ENCODE measurements at places on chromosomes 5 and 9.
A peak's percentile ranks its signal among the peaks of the same experiment; 100 is the strongest.

- no peak for DNase-seq
Observed at GRCh38 chr5:67338421-67338820, 141.8 kb upstream of the CD180 start.

DNA sequence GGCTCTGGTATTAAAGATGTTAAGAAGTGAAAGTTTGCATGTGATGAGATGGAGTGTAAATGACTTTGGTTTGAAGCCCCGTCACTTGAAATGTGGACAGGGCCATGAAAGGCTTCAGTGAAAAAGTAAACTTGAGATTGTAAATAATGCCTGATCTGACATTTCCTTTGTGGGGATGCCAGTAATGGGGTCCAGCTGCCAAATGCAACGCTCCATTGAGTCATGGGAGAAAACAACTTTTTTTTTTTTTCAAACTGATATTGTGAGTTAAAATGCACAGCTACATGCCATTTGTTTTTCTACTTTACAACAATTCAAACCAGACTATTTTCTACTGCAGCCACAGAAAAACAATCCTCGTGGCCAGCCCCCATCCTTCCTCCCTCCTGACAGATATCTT lies 327.0 kb upstream of the TNC start:
- DNase-seq: no peak

GRCh38 chr9:18297056-18297841 lies 176.7 kb upstream of the ADAMTSL1 start:
- DNase-seq: peak; percentile 51

DNA sequence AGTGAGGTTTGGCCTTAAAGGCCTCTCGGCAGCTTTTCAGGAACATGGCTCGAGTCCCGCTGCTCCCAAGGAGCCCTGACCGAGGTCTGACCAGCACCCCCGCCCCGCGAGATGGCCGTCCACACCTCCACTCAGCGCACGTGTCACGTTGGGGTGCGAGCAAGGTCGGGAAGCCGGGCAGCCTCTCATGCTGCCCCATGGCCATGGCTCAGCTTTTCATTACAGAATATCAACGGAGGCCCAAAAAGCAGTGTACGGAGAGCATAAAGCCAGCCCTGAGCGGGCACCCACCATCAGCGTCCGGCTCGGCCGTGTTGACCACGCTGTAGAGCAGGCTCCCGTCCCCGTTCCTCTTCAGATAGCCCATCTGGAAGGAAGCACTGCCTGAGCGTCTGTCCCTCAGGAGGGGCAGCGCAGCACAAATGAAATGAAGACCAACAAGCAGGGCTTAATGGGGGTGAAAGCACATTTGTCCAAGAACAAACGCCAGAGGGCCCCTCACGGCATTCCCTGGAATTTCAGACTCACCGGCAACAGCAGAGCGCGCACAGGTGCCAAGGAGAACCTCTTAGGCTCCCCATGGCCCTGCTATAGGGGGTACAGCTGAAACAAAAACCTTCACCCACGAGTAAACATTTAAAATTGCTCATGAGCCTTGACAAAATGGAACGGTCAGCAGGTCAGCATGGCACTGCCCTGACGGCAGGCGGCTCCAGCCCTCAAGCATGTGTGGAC lies 11.6 kb downstream of the BRD9 start:
- DNase-seq: no peak

- peak; percentile 7 for DNase-seq
Observed at GRCh38 chr5:8726383-8727036, 819.4 kb downstream of the SEMA5A start.

DNA sequence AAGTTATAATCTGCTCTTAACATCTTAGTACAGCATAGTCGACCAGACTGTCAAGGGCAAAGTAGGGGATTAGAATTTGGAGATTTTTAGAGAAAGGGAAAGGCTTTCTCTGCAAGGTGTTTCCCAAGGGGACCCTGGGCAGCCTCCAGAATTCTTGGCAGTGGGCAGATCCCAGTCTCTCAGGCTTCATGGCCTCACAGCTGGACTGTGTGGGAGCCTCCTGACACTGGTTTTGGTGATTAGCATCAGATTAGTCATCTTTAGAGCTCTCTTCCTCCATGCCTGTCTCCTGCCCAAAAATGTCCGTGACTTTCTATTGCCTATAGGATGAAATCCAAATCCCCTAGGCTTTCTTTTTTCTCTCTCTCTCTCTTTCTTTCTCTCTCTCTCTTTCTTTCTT lies 370.7 kb downstream of the ZSWIM6 start:
- DNase-seq: no peak

DNA sequence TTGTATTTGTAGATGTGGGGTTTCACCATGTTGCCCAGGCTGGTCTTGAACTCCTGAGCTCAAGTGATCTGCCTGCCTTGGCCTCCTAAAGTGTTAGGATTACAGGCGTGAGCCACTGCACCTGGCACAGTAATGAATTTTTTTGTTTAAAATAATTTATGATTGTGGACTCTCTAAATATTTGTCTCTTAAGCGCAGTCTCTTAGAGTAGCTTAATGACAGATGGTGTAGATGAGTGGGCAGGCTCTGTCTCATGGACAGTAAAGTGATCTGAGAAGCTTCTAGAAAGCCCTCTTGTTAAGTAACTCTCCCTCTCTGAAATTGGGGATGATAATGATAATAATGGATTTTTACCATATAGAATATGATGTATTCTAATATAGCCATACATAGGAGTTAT lies 47.5 kb upstream of the KIAA1958 start:
- no peak for DNase-seq

- no peak for DNase-seq
Observed at GRCh38 chr5:88405783-88406182, 137.1 kb upstream of the TMEM161B start.

DNA sequence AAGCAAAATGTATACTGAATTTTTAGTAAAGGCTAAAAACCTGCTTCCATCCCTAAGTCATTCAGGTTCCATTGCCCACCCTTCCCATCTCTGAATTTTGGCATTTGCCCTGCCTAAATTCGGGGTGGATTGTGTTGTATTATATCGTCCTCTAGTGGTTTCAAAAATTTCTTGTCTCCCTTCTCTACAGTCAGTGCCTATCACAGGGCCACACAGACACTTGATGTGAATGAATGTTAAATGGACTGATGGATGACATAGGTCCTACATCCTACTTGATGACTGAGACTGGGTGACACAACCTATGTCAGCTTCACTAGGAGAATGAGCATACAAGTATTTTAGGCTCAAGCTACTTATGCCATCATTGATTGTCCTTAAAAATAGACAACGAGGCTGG lies 45.6 kb upstream of the SLC30A5 start:
- peak; percentile 9 for DNase-seq

DNA sequence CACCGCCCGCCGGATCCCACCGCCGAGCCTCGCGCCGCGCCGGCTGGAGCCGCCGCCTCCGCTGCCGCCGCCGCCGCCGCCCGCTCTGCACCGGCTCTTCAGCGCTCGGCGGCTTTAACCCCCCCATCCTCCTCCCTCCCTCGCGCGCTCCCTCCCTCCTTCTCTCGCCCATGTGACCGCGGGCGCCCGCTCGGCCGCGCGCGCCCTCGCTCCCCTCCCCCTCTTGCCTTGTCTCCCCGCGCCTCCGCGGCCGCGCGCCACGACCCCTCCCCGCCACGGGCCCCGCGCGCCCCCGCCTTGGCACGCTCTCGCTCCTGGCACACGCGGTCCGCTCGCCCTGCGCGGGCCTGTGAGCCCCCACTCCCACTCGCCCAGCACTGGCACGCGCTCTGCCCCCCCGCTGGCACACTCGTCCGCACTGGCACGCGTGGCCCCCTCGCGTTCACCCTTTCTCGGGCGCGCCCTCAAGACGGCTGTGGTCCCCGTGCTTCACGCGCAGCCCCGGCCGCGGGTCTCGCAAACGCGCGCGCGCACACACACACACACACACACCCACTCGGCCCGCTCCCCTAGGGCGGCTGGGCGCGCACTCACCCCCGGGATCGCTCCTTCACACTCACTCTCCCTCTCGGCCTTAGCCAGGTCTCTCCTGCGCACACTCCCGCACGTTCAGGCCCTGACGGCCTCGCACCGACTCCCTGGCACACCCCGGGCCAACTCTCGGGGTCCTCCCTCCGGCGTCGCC lies at the start of gene CNTFR:
Gene CNTFR (minus strand): TSS at position 89 of the 745 bp plus-strand sequence. CDS start 20,743 bp downstream, outside the sequence.
- DNase-seq: no peak

GRCh38 chr5:102583276-102584124 lies 84.7 kb upstream of the SLCO6A1 start:
- DNase-seq: peak; percentile 38

GRCh38 chr5:37533851-37534250 lies 154.7 kb downstream of the WDR70 start:
- DNase-seq: peak; percentile 73

Measured in astrocyte of the spinal cord (primary cell).